ENCODE measurements at places on chromosomes 16 and 17. TPM values are rescaled to one million over a fixed set of nuclear protein-coding genes. Genes with fewer than 3 reads are reported as not detected.
A peak's percentile ranks its signal among the peaks of the same experiment; 100 is the strongest.

DNA sequence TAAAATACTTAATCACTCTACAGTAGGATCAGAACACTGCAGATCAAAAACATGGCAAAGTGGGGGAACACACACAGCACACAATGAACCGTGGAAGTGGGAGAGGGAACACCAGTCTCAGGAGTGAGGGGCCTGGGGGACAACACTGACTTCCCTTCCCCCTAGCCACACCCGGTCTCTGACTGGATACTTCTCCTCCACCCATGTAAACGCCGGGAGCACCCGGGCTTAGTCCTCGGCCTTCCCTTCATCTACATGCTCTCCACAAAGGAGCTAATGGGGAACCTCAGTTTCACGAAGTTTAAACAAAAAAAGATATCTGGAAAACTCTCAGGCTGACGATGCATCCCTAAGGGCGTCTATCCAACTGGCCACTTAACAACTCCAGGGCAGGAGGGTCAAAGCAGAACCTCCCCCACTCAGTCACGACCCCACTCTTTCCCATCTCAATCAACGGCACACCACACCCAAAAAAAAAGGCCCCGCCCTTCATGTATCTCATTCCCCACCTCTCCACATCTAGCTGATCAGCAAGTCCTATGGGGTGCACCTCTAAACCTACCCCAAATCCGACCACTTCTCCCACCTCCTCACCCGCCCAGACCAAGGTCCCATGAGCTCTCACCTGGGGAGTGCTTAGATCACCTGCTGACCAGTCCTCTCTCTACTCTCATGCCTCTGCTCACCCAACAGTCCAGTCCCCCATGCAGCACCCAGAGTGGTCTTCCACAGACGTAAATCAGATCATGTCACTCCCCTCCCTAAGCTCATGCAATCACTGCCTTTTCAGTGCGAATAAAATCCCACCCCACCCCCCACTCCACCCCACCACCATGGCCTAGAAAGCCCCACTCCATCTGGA lies 7.4 kb downstream of the ZDHHC7 start:
- peak overlapping the region; percentile 32 for H3K27ac ChIP-seq
- no peaks in the 10 kb centered on the region for H3K27me3 ChIP-seq
- H3K4me1 ChIP-seq: peaks cover 73% of the 10 kb centered on the region

The LGALS9B gene
- not detected for total RNA-seq

- DNase-seq: peak; percentile 93
- H3K4me3 ChIP-seq: no peak overlapping the region
- peaks cover 41% of the 10 kb centered on the region for H3K4me1 ChIP-seq
- H3K27ac ChIP-seq: peak overlapping the region; percentile 74
- H3K27me3 ChIP-seq: no peaks in the 10 kb centered on the region
- no peaks in the 10 kb centered on the region for H3K36me3 ChIP-seq
Measured at GRCh38 chr17:1573932-1574696, 11.5 kb upstream of the PITPNA start.

- DNase-seq: peak; percentile 62
- H3K36me3 ChIP-seq: no peaks in the 10 kb centered on the region
- peak overlapping the region; percentile 92 for H3K27ac ChIP-seq
- H3K4me3 ChIP-seq: peak overlapping the region; percentile 88
- H3K4me1 ChIP-seq: peaks cover 40% of the 10 kb centered on the region
Measured at GRCh38 chr16:56684256-56684925, 2.1 kb downstream of the MT1X start.

GRCh38 chr17:50318501-50319285 lies 27.2 kb upstream of the XYLT2 start:
- H3K4me1 ChIP-seq: peaks cover 4% of the 10 kb centered on the region
- no peak overlapping the region for H3K27ac ChIP-seq
- no peaks in the 10 kb centered on the region for H3K27me3 ChIP-seq
- no peak for DNase-seq
- no peak overlapping the region for H3K4me3 ChIP-seq
- no peaks in the 10 kb centered on the region for H3K36me3 ChIP-seq

GRCh38 chr16:10776280-10776679 lies 32.6 kb downstream of the NUBP1 start:
- no peaks in the 10 kb centered on the region for H3K27me3 ChIP-seq
- H3K4me1 ChIP-seq: no peaks in the 10 kb centered on the region
- DNase-seq: no peak
- H3K36me3 ChIP-seq: no peaks in the 10 kb centered on the region

The HOXB4 gene
- 4.0 TPM for total RNA-seq

- no peaks in the 10 kb centered on the region for H3K36me3 ChIP-seq
- no peaks in the 10 kb centered on the region for H3K4me1 ChIP-seq
- no peaks in the 10 kb centered on the region for H3K27me3 ChIP-seq
- no peak overlapping the region for H3K27ac ChIP-seq
- H3K4me3 ChIP-seq: no peak overlapping the region
Measured at GRCh38 chr17:58452738-58453137, 35.4 kb upstream of the RNF43 start.

DNA sequence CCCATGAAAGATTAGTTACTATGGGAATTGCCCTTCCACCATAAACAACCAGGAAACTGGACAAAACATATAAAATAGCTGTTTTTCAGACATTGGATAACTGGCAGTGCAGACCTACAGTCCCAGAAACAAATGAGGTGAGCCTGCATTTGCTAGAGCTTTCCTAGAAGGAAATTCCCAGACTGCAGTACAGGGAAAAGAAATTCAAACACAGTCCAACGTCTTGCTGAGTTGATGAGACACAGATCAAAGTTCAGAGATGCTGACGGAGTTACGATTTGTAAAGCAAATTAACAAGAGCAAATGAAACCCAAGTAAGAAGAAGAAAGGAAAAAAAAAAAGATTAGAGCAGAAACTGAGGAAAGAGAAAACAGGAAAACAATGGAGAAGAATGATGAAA lies 41.3 kb upstream of the MNT start:
- H3K36me3 ChIP-seq: peaks cover 43% of the 10 kb centered on the region
- H3K4me1 ChIP-seq: no peaks in the 10 kb centered on the region
- no peak overlapping the region for H3K27ac ChIP-seq
- no peak overlapping the region for H3K4me3 ChIP-seq

- no peak overlapping the region for H3K27ac ChIP-seq
- H3K4me3 ChIP-seq: no peak overlapping the region
- no peaks in the 10 kb centered on the region for H3K36me3 ChIP-seq
- no peak for DNase-seq
Measured at GRCh38 chr17:55563363-55563762, 52.1 kb upstream of the SMIM36 start.

The PPL gene
- 7.2 TPM for total RNA-seq

The MT1M gene
- total RNA-seq: 288 TPM

The HAS3 gene
- 0.86 TPM for total RNA-seq

The IL21R gene
- total RNA-seq: 0.08 TPM

The SPIRE2 gene
- not detected for total RNA-seq

GRCh38 chr16:17365591-17366298 lies 105.0 kb downstream of the XYLT1 start:
- peaks cover 10% of the 10 kb centered on the region for H3K4me1 ChIP-seq
- no peak overlapping the region for H3K27ac ChIP-seq
- H3K4me3 ChIP-seq: no peak overlapping the region
- no peaks in the 10 kb centered on the region for H3K36me3 ChIP-seq
- H3K27me3 ChIP-seq: no peaks in the 10 kb centered on the region

GRCh38 chr17:66230922-66231591 lies 1.8 kb upstream of the APOH start:
- no peaks in the 10 kb centered on the region for H3K36me3 ChIP-seq
- no peak overlapping the region for H3K27ac ChIP-seq
- no peak overlapping the region for H3K4me3 ChIP-seq
- H3K4me1 ChIP-seq: no peaks in the 10 kb centered on the region
- H3K27me3 ChIP-seq: no peaks in the 10 kb centered on the region

DNA sequence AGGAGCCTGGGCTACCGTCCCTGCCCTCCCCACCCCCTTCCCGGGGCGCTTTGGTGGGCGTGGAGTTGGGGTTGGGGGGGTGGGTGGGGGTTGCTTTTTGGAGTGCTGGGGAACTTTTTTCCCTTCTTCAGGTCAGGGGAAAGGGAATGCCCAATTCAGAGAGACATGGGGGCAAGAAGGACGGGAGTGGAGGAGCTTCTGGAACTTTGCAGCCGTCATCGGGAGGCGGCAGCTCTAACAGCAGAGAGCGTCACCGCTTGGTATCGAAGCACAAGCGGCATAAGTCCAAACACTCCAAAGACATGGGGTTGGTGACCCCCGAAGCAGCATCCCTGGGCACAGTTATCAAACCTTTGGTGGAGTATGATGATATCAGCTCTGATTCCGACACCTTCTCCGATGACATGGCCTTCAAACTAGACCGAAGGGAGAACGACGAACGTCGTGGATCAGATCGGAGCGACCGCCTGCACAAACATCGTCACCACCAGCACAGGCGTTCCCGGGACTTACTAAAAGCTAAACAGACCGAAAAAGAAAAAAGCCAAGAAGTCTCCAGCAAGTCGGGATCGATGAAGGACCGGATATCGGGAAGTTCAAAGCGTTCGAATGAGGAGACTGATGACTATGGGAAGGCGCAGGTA lies 762 bp downstream of the CDK12 start:
- H3K27me3 ChIP-seq: no peaks in the 10 kb centered on the region
- peak overlapping the region; percentile 98 for H3K4me3 ChIP-seq
- peaks cover 18% of the 10 kb centered on the region for H3K4me1 ChIP-seq
- H3K36me3 ChIP-seq: no peaks in the 10 kb centered on the region
- peak overlapping the region; percentile 98 for H3K27ac ChIP-seq
- peak; percentile 16 for DNase-seq

DNA sequence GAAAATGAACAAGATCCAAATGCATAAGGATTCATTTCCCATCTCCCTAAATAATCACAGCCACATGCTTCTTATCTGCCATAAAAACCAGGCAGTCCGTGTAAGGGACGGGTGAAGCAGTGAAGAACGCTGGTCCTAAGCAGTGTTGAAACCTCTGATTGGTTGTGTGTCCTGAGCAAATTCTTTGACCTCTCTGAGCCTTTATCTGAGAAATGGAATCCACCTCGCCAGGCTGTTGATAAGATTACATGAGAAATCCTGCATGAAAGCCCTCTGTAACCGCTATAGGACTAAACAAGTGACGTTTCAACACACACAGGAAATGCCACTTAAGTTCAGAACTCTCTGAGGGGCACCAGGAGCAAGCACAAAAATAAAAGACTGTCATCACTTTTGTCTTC lies 26.8 kb downstream of the GAS7 start:
- H3K4me1 ChIP-seq: no peaks in the 10 kb centered on the region
- no peak for DNase-seq
- no peak overlapping the region for H3K4me3 ChIP-seq
- no peak overlapping the region for H3K27ac ChIP-seq
- H3K36me3 ChIP-seq: no peaks in the 10 kb centered on the region
- no peaks in the 10 kb centered on the region for H3K27me3 ChIP-seq

DNA sequence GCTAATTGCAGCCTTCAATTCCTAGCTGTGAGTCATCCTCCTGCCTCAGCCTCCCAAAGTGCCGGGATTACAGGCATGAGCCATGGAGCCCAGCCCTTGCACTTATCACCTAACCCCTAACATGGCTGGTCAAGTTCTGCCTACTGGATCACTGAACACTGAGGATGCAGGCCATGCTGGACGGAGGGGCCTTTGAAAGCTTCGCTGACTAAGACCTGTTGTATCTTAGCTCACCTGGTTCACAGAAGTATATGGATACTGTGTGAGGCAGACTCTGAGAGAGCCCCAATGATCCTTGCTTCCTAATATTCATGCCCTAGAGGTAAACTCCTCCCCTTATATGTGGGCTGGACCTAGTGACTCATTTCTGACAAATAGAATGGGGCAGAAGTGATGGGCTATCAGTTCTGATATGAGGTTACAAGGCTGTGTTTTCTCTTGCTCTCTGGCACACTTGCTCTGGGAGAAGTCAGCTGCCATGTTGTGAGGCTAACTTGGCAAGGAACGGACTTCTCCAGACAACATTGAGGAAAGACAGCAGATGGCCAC lies 11.7 kb upstream of the TMIGD1 start:
- H3K27ac ChIP-seq: peak overlapping the region; percentile 10
- H3K4me3 ChIP-seq: no peak overlapping the region
- no peaks in the 10 kb centered on the region for H3K27me3 ChIP-seq
- H3K36me3 ChIP-seq: no peaks in the 10 kb centered on the region
- no peak for DNase-seq

GRCh38 chr17:6498901-6499540 lies 54.8 kb downstream of the PIMREG start:
- DNase-seq: no peak
- no peak overlapping the region for H3K27ac ChIP-seq
- no peak overlapping the region for H3K4me3 ChIP-seq
- H3K36me3 ChIP-seq: no peaks in the 10 kb centered on the region

DNA sequence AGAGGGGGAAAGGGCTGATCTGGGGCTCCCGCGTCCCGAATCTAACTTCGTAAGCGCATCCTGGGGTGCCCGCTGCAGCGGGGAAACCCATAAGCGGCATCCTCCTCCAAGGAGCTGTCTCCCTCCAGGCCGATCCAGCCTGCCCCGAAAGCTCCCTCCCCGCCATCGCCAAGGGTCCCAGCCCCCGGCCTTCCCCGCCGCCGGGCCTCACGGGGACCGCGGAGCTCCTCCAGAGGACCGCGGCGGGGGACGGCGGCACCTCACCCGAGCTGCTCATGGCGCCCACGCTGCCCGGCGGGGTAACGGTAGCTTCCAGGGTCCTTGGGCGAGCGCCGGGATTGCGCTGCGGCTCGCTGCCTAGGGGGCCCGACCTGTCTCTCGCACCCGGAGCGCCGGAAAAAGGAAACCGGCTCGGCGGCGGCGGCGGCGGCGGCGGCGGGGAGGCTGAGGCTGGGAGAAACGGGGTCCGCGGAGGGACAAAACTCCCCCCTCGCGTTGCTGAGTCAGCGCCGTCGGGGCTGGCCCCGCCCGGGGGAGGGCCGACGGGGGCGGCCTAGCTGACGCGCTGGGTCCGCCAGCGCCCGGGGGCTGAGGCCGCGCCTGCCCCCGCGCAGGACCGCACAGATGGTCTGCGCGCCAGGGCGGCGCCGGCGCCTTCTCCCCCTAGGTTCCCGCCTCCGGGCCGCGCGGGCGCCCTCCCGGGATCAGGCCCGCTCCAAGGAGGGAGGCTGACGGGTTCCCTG lies at the start of gene BLMH:
BLMH (minus strand) TSS at position 402 of the 743 bp plus-strand sequence; CDS start at position 277, 125 bp downstream.
- peaks cover 36% of the 10 kb centered on the region for H3K36me3 ChIP-seq
- peak within 1 kb of the TSS; percentile 86 for H3K4me3 ChIP-seq
- peaks cover 15% of the 10 kb centered on the region for H3K4me1 ChIP-seq
- peak within 1 kb of the TSS; percentile 64 for H3K27ac ChIP-seq

- H3K4me3 ChIP-seq: peak overlapping the region; percentile 86
- peak overlapping the region; percentile 59 for H3K27ac ChIP-seq
- H3K27me3 ChIP-seq: no peaks in the 10 kb centered on the region
- peaks cover 32% of the 10 kb centered on the region for H3K4me1 ChIP-seq
- no peaks in the 10 kb centered on the region for H3K36me3 ChIP-seq
Measured at GRCh38 chr16:90023078-90023447, 3.8 kb upstream of the DBNDD1 start.

The ARHGDIG gene
- total RNA-seq: 0.69 TPM

The EVI2A gene
- 1.6 TPM for total RNA-seq

- no peaks in the 10 kb centered on the region for H3K36me3 ChIP-seq
- H3K4me1 ChIP-seq: peaks cover 4% of the 10 kb centered on the region
- peak overlapping the region; percentile 25 for H3K27ac ChIP-seq
- no peaks in the 10 kb centered on the region for H3K27me3 ChIP-seq
Measured at GRCh38 chr17:64024215-64024654, 3.8 kb upstream of the ICAM2 start.

GRCh38 chr17:8868529-8868951 lies 1.1 kb upstream of the PIK3R6 start:
- H3K4me1 ChIP-seq: no peaks in the 10 kb centered on the region
- DNase-seq: no peak
- H3K4me3 ChIP-seq: no peak overlapping the region
- no peaks in the 10 kb centered on the region for H3K27me3 ChIP-seq
- no peaks in the 10 kb centered on the region for H3K36me3 ChIP-seq
- no peak overlapping the region for H3K27ac ChIP-seq

Data from psoas muscle (tissue), 8 donors.